ENCODE measurements at places on chromosomes 3 and 15. TPM values are rescaled to one million over a fixed set of nuclear protein-coding genes. Genes with fewer than 3 reads are reported as not detected.

Gene MESP2
- total RNA-seq: not detected

Gene CHRD
- total RNA-seq: 12.0 TPM

Gene INAFM2
- total RNA-seq: 70.0 TPM

Gene GOLGA8B
- total RNA-seq: 93.4 TPM

DNA sequence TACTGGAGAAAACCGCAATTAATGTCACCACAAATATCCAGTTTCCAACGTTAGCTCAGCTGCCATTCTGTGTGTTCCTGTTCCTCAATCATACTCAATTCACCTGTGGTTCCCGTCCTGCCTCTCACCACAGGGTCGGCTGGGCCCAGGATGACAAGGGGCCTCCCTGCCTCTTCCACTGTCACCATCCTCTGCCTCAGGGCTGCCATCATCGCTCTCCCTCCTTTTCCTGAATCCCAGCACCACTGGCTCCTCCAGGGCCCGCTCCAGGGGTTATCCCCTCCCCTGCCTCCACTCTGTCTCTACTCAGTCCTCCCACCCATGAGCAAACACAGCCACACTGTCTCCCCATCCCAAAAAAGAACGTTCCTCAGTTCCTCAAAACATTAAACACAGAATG, 170.9 kb upstream of the NSMCE3 start:
- no peak overlapping the region for H3K4me3 ChIP-seq
- H3K27me3 ChIP-seq: no peaks in the 10 kb centered on the region
- no peaks in the 10 kb centered on the region for H3K36me3 ChIP-seq
- H3K4me1 ChIP-seq: no peaks in the 10 kb centered on the region

DNA sequence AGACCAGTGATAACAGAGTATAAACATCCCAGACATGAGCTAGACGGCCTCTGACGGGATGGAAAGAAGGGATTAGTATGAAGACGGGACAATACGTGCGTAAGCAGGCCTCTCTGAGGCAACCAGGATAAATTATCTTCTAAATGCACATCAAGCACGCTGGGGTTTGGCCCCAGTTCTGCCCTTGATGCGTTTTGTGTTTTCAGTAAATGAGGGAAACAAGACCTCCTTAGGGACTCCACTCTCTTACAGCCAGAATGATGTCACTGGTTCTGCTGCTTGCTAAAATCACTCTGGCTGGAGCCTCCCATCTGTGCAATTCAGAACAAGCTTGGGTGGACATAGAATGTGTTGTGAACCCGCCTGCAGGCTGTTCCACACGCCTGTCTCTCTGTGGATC, 156.0 kb upstream of the MCTP2 start:
- H3K27ac ChIP-seq: no peak overlapping the region
- H3K27me3 ChIP-seq: no peaks in the 10 kb centered on the region
- peak; percentile 73 for DNase-seq
- no peak overlapping the region for H3K4me3 ChIP-seq

- no peaks in the 10 kb centered on the region for H3K27me3 ChIP-seq
- no peaks in the 10 kb centered on the region for H3K4me1 ChIP-seq
- DNase-seq: no peak
- H3K36me3 ChIP-seq: no peaks in the 10 kb centered on the region
Observed at GRCh38 chr3:150494411-150494977, 51.8 kb downstream of the SERP1 start.

GRCh38 chr3:67094774-67095173, 96.7 kb downstream of the KBTBD8 start:
- no peaks in the 10 kb centered on the region for H3K36me3 ChIP-seq
- DNase-seq: no peak
- H3K4me1 ChIP-seq: no peaks in the 10 kb centered on the region
- H3K27me3 ChIP-seq: no peaks in the 10 kb centered on the region
- H3K27ac ChIP-seq: no peak overlapping the region
- H3K4me3 ChIP-seq: no peak overlapping the region

DNA sequence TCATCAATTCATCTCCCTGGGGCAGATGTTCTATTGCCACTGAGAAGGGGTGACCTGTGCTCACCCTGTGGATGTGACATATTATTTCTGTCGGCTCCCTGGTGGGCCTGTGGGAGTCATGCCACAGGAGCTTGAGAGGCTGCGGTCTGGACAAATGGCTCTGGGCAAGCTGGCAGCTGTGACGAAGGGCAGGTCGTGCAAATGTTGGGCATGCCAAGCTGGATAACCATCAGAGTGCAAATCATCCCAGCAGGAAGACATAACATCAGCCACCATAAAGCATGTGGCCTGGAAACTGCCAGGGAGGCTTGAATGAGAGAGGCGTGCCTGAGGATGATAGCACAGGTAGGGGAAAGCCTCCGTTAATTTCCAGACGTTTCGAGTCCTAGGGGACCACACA, 45.3 kb upstream of the FAM3D start:
- H3K4me3 ChIP-seq: no peak overlapping the region
- H3K27ac ChIP-seq: no peak overlapping the region
- DNase-seq: no peak
- no peaks in the 10 kb centered on the region for H3K27me3 ChIP-seq
- no peaks in the 10 kb centered on the region for H3K4me1 ChIP-seq
- no peaks in the 10 kb centered on the region for H3K36me3 ChIP-seq

- DNase-seq: no peak
- H3K36me3 ChIP-seq: no peaks in the 10 kb centered on the region
- H3K27me3 ChIP-seq: no peaks in the 10 kb centered on the region
- no peak overlapping the region for H3K4me3 ChIP-seq
Observed at GRCh38 chr15:69392352-69392751, 21.8 kb upstream of the KIF23 start.

GRCh38 chr3:18080198-18080689, 337.8 kb upstream of the TBC1D5 start:
- H3K27me3 ChIP-seq: no peaks in the 10 kb centered on the region
- no peak for DNase-seq
- H3K36me3 ChIP-seq: no peaks in the 10 kb centered on the region
- no peak overlapping the region for H3K4me3 ChIP-seq
- H3K4me1 ChIP-seq: no peaks in the 10 kb centered on the region
